ENCODE measurements at places on chromosomes 4 and X.

GRCh38 chr4:186743261-186743660 lies 19.6 kb upstream of the FAT1 start:
- DNase-seq, result no peak

- no peak for DNase-seq
Measured at GRCh38 chr4:34108391-34108790, 2135.9 kb downstream of the ARAP2 start.

DNA sequence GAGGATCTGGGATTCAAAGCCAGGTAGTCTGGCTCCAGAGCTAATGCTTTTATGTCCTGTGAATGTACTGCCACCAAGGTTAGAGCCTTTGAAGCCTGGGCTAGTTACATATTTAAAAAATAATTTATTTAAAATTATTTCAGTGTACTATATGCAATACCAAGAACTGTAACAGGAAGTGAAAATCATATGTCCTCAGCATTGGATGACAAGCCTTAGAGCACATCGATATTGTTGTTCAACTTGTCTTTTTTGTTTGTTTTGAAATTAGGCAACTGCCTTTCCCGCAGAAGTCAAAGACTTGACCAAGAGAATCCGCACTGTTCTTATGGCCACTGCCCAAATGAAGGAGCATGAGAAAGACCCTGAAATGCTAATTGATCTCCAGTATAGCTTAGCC lies 73.1 kb upstream of the IL13RA1 start:
- peak; percentile 11 for DNase-seq

DNA sequence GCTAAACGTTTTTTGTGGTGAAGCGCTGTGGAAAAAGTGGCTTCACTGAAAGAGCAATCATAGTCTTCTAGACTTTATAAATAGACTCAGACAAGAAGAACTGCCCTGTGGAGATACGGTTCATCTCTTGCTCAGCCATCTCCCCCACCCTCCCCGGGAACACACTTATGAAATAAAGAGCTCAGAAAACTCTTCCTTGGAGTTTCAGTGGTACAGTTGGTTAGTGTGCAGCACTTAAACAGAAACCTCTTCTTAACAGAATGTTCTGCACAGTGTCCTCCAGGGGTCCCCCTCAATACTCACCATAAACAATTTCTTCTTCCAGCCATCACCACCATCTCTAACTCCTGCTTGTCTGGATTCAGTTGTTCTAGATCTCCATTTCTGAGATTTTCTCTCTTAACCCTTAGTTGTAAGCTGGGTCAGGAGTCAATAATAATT lies 313.0 kb downstream of the ARHGAP10 start:
- DNase-seq, result no peak

- DNase-seq, result no peak
Measured at GRCh38 chr4:24666316-24666715, 82.0 kb upstream of the DHX15 start.

DNA sequence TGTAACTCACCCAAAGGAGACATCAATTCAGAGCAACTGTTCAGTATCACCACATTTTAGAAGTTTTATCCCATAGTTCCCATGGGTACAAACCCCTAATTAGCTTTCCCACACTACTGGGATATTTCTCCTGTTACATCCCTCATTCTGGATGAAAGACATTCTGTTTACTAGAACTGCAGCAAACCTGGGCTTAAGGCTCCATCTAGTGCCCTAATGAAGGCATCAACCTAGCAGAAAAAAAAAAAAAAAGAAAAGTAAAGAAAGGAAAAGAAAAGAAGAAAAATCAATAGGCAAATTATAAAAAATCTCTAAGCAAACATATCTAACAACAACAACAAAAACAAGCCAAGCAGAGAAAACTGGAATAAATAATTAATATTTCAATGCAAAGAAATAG lies 133.7 kb upstream of the CPXCR1 start:
- no peak for DNase-seq

GRCh38 chr4:100240008-100240407 lies 49.7 kb upstream of the DDIT4L start:
- DNase-seq, result no peak

Data from CD14-positive monocyte (primary cell).